ENCODE measurements at places on chromosomes 1 and 21.
A peak's percentile ranks its signal among the peaks of the same experiment; 100 is the strongest.

- no peak for DNase-seq
Observed at GRCh38 chr1:238254935-238255334, 364.2 kb upstream of the ZP4 start.

DNA sequence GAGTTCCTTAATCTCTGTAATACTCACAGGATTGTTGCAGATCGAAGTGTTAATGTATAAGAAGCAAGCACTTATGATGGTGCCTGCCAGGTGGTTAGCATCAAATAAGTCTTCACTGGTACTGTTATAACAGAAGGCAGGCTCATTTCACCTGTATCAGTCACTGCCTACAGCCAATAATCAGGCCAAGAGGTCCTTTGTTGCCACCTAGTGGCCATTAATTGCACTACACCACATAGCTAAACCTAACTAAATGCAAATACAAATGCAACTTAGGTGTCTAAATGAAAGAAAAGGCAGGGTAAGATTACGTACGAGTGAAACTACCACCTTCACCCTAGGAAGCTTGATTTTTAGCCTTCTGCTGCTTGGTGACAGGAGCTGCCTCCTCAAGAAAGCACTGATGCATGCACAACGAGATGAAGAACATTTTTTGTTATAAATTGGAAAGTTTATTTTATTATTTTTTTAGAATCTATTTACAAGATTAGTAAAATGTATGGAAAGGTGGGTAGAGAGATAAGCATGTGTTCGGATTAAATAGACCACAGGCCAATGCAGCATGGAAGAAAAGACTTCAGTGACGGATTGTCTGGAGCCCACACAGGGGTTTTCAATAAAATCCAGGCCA is 334.8 kb upstream of the CAMK1G start:
- DNase-seq: peak; percentile 76

DNA sequence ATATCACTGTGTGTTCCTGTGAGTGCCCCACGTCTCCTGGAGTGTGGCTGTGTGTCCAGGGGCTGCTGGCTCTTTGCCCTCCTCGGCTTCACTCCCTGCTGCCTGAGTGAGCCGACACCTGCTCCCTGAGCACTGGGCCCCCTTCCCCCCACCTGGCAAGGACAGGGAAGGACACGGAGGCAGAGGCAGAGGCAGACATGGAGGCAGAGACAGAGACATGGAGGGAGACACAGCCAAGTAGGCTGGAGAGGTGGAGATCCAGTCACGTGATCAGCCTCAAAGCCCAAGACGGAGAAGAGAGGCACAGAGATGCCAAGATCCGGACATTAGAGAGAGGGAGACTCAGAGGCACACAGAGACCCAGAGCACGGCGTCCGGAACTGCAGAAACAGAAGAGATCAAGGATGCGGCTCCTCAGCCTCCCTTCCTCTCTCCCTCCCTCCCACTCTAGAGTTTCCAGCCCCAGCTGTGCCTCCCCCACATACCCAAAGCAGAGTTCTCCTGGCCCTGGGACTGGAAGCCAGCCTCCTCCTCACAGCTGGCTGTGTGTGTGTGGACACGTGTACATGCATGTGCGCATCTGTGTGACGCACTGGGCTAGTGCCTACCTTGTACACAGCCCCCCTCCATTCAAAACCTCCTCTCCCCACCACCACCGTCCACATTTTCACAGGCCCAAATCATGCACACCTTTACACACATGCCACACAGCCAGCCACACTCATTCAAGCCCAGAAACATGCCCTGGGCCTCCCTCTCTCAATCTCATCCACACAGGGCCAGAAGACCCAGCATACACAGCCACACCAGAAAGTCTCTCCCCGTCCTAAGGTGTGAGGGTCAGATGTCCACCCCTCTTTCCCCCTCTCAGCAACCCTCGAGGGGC is 39.1 kb upstream of the WASF2 start:
- peak; percentile 94 for DNase-seq

GRCh38 chr1:229253151-229253974 is 17.5 kb upstream of the RAB4A start:
- peak; percentile 64 for DNase-seq

DNA sequence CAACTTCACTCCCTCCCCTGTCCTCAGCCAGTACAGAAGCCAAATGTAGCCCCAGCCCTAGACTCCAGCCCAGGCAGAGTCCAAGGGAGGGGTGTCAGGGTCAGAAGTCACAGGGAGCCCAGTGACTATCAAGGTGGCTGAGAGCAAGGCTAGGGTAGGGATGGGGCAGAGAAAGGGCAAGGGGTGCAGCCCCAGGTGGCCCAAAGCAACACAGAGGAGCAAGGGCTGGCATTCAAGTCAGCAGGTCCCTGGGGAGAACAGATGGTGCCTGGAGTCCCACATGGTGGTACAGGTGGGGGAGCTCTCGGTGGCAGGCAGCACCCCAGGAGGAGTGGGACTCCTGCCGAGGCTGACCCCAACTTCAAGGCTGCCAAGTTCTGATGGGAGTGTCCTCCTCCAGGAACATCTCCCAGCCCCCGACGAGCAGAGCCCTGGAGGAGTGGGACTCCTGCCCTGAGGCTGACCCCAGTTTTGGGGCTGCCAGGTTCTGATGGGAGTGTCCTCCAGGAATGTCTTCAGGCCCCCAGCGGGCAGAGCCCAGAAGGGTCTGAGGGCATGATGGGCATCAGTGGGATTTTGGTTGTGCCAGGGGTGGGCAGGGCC is 3.7 kb upstream of the DVL1 start:
- DNase-seq: peak; percentile 93

- no peak for DNase-seq
Observed at GRCh38 chr1:175814885-175815284, 71.5 kb upstream of the TNR start.

- no peak for DNase-seq
Observed at GRCh38 chr21:45551783-45552695, 9.8 kb upstream of the SLC19A1 start.

DNA sequence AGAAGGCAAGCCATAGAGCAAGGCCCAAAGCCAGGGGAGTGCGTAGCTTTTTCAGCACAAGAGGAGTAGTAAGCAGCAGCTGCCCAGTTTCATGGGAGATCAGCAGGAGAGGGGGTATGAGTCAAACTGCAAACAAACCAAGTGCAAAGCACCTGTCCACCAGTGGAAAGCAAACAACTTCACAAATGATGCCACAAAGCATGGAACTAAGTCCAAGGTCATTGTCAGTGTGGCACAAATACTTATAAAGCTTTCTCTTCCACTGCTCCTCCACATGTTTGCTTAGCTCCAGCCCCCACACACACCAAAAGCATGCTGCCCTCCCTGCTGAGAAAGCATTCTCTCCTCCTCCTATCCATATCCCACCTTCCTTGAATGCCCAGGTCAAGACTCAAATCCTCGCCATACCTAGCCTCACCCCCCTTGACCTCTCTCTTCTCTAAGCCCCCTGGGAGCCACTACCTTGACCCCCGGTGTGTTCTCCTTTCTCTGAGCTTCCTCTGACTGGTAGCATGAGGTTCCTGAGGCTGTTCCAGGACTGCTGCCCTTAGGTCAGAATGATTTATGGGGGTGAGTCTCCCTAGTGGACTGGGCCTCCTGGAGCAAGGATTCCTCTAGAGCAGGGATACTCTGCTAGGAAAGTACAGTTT is 70.4 kb downstream of the DMAP1 start:
- DNase-seq: no peak

DNA sequence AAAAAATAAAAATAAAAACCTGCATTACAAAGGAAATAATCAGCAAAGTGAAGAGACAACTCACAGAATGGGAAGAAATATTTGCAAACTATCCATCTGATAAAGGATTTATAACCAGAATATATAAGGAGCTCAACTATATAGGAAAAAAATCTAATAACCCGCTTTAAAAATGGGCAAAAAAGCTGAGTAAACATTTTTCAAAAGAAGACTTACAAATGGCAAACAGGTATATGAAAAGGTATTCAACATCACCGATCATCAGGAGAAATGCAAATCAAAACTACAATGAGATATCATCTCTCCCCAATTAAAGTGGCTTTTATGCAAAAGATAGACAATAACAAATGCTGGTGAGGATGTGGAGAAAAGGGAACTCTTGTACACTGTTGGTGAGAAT is 3.8 kb upstream of the GNG5 start:
- no peak for DNase-seq

GRCh38 chr1:113901191-113901590 is 3.4 kb downstream of the AP4B1 start:
- no peak for DNase-seq

Measured in NCI-H2171 treated with DMSO at 0.1 percent for 48 hours (cell line).